ENCODE measurements at places on chromosomes 12 and 14. TPM values are rescaled to one million over a fixed set of nuclear protein-coding genes. Genes with fewer than 3 reads are reported as not detected.

FIGNL2 gene
- total RNA-seq, result 0.91 TPM

CLEC6A gene
- not detected for total RNA-seq

BCAT1 gene
- 19.3 TPM for total RNA-seq

GRCh38 chr12:93348575-93349435 lies 28.9 kb upstream of the NUDT4 start:
- no peak for DNase-seq

DNA sequence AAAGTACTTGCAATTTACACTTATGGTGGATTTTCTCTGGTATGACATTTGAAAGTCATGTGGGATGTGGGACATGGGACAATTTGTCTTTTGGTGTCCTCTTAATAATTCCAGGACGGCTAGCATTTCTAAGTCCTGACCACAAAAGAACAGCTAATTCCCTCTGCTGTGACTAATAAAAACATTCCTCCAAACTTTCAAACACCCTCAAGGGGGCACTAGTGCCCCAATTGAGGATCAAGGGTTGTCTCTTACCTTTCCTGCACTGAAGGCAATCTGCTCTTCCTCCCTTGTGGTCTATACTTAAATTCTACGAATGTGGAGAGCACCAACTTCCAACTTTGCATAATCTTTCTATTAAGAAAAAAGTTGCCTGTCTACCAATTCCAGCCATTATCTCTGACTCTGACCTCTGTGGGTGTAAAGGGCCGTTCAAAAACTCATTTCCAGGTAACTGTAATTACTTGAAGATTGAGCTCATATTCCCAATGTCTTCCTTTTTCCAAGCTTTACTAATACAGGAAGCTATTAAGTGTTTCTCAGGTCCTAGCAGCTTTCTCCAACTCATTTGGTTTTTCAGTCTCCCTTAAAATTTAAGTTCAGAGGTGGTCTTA lies 210.2 kb downstream of the PTPRO start:
- DNase-seq, result peak; percentile 48

RHOF gene
- 20.5 TPM for total RNA-seq

MANSC4 gene
- not detected for total RNA-seq

DNA sequence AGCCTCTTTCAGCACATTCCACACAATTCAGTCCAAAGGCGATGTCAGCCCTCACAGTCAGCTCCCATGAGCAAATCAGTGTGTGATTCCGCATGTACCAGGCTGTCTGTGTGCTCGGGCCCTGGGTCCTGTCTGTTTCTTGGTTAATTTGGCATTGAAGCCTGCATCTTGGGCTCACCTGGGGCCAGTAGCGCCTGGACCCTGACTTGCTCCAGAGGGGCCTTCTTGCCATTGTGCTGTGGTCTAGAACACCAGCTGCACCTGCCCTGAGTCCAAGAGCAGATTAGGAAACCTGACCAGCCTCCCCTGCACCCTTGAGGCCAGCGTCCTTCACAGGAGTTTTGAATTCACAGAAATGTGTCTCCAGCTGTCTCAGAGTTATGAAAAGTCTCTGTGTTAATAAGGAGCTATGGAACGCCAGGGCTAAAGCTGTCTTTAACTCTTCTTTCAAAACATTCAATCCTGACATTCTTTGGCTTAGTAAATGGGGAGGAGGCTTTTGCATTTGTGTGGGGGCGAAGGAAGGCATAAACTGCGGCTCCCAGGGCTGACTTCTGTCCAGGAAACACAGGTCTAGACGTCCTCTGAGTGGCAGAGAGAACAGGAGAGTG lies 102.2 kb downstream of the ARF6 start:
- DNase-seq, result no peak

SERPINA9 gene
- total RNA-seq, result not detected

GRCh38 chr12:41100572-41100971 lies 87.5 kb upstream of the PDZRN4 start:
- no peak for DNase-seq

GRCh38 chr12:81518638-81519037 lies 240.5 kb downstream of the PPFIA2 start:
- no peak for DNase-seq

DNA sequence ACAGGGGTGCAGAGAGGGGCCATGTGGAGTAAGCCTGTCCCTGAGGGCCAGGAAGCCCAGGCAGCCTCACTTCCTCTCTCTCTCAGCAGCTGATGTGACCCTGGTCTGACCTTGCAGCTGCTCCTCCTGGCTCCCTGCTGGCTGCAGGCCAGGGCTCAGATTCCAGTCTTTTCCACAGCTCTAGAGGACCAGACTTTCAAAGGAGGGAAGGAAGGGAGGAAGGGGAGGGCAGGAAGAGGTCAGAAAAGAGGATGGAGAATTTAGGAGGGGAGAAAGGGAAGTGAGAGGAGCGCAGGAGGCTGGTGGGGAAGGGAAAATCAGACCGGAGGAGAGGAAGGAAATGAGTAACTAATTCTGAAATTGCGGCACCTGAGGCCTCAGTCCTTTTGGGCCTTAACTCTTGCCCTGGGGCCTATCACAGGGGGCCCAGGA lies 40.9 kb upstream of the VASH1 start:
- DNase-seq, result no peak
